ENCODE measurements at places on chromosomes 1 and 21.

DNA sequence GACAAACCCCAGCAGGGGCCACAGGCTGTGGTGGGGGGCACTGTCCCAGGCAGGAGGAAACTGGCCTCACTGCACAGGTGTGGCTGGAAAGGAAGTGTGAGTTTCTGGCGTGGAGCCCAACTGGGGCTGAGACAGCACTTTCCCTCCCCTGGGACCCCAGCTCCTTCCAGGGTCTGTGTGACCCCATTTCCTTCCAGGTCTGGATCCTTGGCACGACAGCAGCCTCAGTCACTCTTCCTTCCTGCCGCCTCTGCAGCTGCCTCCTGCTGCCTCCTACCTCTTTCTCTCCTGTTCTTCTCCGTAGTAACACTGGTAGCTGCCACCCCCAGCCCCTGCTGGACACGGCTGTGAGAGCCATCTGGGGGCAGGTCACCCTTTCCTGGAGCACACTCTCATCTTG, 88.0 kb downstream of the SIK1 start:
- DNase-seq, result no peak
- H3K4me3 ChIP-seq, result no peak overlapping the region
- H3K36me3 ChIP-seq, result no peaks in the 10 kb centered on the region
- no peak overlapping the region for H3K27ac ChIP-seq
- H3K27me3 ChIP-seq, result no peaks in the 10 kb centered on the region

DNA sequence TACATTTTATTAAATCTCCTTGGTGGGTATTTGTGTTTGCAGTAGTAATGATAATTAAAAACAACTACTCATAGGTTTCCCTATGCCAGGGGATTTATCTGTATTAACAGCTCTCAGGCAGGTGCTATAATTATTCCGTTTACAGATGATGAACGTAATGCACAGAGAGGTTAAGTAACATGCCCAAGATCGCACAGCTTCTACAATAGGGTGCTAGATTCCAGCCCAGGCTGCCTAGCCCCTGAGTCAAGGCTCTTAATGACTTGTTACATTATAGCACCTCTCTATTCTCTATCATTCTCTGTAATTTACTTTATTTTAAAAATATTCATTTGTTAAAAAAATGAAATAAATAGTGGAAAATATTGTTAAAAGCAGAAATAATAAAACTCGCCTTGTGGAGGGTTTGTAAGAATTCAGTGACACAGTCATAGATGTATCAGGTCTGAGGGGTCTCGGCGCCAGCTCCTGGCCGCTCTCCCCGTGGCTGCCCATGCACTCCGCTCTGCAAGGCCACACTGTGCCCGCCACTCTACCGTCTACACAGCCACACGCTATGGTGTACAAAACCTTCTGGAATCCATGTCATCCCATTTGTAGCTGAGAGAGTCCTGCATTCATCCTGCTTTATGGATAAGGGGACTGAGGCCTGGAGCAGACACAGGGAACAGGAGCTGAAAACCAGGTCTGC, 562.2 kb downstream of the MATN1 start:
- H3K4me3 ChIP-seq, result no peak overlapping the region
- no peak overlapping the region for H3K27ac ChIP-seq
- H3K36me3 ChIP-seq, result no peaks in the 10 kb centered on the region
- H3K27me3 ChIP-seq, result no peaks in the 10 kb centered on the region
- DNase-seq, result no peak
- H3K4me1 ChIP-seq, result no peaks in the 10 kb centered on the region

GRCh38 chr1:24708938-24709337, 36.3 kb upstream of the CLIC4 start:
- no peak overlapping the region for H3K4me3 ChIP-seq
- peaks cover 31% of the 10 kb centered on the region for H3K4me1 ChIP-seq
- H3K27me3 ChIP-seq, result no peaks in the 10 kb centered on the region
- no peak overlapping the region for H3K27ac ChIP-seq
- no peaks in the 10 kb centered on the region for H3K36me3 ChIP-seq

- no peak overlapping the region for H3K27ac ChIP-seq
- H3K4me1 ChIP-seq, result peaks cover 16% of the 10 kb centered on the region
- H3K36me3 ChIP-seq, result peaks cover 11% of the 10 kb centered on the region
- no peak for DNase-seq
- H3K4me3 ChIP-seq, result no peak overlapping the region
Measured at GRCh38 chr1:108597041-108597440, 37.1 kb downstream of the EEIG2 start.

GRCh38 chr1:205666372-205667166, 13.7 kb downstream of the SLC45A3 start:
- H3K36me3 ChIP-seq, result no peaks in the 10 kb centered on the region
- H3K27me3 ChIP-seq, result peaks cover 6% of the 10 kb centered on the region
- H3K4me3 ChIP-seq, result no peak overlapping the region
- no peak overlapping the region for H3K27ac ChIP-seq
- H3K4me1 ChIP-seq, result peaks cover 26% of the 10 kb centered on the region
- DNase-seq, result no peak

GRCh38 chr1:212315907-212316306, 30.7 kb downstream of the PPP2R5A start:
- H3K27me3 ChIP-seq, result no peaks in the 10 kb centered on the region
- peaks cover 27% of the 10 kb centered on the region for H3K4me1 ChIP-seq
- no peak overlapping the region for H3K4me3 ChIP-seq
- DNase-seq, result no peak
- no peak overlapping the region for H3K27ac ChIP-seq

DNA sequence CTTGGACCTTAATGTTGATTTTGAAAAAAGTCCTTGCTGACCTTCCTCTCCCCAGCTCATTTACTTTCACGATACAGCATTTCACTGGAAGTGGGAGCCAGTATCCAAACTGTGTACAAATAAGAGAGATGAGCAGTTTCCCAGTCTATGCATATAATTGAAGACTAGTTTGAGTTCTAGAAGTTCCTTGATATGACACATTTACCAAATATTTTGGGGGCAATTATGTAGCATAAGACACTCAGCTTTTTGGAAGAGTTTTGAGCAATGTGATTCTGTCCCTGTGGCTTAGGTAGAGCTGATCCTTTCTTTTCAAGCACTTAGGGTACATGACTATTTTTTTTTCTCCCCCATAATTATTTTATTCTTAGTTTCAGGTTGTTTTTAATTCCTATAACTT, 26.4 kb downstream of the GIPC2 start:
- no peak for DNase-seq
- no peaks in the 10 kb centered on the region for H3K36me3 ChIP-seq
- no peaks in the 10 kb centered on the region for H3K4me1 ChIP-seq
- H3K27me3 ChIP-seq, result no peaks in the 10 kb centered on the region

All from lower lobe of right lung (tissue), 2 donors.